H9 (cell line): ENCODE measurements at places on chromosomes 5 and 9. TPM values are rescaled to one million over a fixed set of nuclear protein-coding genes. Genes with fewer than 3 reads are reported as not detected.

- no peak for DNase-seq
Measured at GRCh38 chr5:143216211-143216610, 187.3 kb downstream of the NR3C1 start.

GRCh38 chr9:90064971-90065370 lies 460.2 kb downstream of the GADD45G start:
- no peak for DNase-seq

- no peak for DNase-seq
Measured at GRCh38 chr5:153491038-153491744, 721 bp downstream of the GRIA1 start.

- no peak for DNase-seq
Measured at GRCh38 chr9:106310782-106311181, 552.2 kb upstream of the ZNF462 start.

DNA sequence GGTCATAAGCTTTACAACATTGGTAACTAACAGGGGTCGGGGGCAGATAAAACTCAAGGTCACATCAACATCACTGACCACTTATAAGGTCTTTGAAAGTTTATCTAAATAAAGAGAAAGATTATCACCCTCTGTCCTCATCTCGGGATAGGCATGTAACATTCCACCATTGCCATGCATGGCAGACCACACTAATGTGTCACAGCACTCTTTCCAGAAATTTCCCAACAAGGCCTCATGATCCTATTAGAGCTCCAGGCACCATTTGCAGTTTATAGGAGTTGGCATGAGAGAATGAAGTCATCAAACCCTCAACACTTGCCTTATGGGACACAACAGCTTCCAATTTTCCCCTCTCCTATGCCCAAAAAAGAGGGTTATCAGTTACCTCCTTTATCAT lies 31.9 kb upstream of the ZNF622 start:
- no peak for DNase-seq

DNA sequence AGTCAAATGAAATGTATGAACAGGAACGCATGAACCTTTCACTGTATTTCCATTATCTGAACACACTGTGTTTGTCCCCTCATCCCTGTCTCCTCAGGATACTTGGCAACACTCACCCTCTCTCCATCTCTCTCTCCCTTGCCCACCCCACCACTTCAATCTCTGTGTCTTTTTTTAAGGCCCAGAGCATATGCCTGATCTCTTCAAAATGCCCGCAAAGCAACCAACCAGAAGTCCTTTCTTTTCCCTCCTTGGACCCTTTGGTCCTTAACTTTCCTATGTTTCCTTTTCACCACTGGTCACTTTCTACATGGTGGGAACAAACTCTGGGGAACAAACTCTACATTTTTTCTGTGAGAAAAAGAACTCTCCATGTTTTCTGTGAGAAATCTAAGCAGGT lies 3.2 kb upstream of the IRF1 start:
- DNase-seq = no peak

GRCh38 chr9:36492865-36493264 lies 79.8 kb upstream of the MELK start:
- no peak for DNase-seq

ZFP2 gene
- 0.37 and 0.52 TPM in 2 replicates for total RNA-seq

GRIN3A gene
- not detected in 2 replicates for total RNA-seq

LCN12 gene
- 2.1 and 4.5 TPM in 2 replicates for total RNA-seq
